ENCODE measurements at places on chromosomes 5 and 9.

- DNase-seq = no peak
Observed at GRCh38 chr5:36529142-36529541, 77.3 kb upstream of the SLC1A3 start.

DNA sequence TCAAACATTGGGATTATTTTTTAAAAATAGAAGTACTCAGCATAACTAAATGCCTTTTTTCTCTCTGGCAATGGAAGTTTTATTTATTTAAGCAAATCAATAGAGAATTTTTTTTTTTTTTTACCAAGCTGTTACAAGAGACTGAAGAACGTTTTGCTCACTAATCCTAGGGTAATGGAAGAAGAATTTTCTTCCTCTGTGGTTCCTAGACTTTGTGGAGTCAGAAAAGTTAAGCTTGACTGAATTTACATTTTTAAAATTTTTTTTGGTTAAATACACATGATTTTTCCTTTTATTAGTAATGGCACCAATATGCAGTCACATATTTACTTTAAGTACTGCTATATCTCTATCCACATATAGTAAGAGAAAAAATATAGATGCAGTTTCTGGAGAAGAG, 189.8 kb downstream of the PCSK1 start:
- no peak for DNase-seq

DNA sequence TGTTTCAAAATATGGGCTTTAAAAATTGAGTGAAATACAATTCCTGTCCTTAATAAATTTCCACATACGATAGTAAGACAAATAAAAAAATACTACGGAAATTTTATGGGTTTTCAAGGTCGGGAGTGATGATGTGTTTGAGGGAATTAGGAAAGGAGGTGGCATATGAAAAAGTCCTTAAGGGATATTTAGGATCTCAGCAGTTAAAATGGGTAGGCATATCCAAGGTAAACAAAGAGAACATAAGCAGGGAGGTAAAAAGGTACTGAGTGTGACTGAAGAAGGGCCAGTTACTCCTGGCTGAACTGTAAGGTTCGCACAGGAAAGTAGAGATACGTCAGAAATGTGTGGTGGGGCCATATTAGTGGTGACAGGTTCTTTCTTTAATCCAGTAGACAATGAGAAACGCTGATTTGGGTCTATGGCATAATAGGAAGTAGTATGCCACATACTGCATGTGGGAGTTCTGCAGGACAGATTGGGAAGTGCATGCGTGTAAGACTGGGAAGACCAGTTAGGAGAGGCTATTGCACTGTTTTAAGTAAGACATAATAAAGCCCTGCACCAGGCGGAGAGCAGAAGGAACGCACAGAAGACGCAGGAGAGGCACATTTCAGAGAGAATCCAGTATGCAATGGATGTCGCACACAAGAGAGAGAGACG, 937 bp upstream of the HMGCR start:
- DNase-seq = no peak

DNA sequence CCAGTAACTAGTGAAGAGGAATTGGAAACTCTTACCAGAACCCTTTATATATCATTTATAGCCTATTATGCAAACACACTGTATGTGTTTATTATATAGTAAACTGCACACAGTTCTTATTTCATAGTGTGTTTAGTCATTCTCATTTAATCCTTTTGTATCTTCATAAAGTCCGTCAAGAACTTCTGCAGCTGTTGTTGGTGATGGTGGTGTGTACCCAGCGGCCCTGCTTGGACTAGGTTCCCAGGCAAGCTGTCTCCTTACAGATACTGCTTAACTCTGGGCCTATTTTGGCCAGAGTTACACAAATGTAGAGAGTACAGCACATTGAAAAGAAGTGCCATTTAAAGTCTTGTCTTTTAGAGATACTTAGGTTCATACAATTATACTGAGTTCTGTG, 231.9 kb downstream of the NDUFS4 start:
- no peak for DNase-seq

DNA sequence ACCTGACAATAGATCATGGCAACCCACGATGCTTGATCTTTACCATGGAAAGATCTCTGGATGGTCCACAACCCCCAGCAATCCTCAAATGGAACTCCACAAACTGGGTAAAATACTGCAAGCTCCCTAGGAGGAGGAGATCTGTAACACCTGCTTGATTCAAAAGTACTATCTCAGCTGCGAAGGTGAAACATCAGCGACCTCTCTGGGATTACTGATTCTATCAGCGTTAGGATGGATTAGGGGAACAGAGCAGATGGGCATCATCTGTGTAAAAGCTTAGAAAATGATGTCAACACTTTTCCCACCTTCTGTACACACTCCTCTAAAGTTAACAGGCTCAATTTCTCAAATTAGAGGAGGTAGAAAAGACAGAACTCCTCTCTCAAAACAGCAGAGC, 31.5 kb upstream of the TRPC7 start:
- no peak for DNase-seq

DNA sequence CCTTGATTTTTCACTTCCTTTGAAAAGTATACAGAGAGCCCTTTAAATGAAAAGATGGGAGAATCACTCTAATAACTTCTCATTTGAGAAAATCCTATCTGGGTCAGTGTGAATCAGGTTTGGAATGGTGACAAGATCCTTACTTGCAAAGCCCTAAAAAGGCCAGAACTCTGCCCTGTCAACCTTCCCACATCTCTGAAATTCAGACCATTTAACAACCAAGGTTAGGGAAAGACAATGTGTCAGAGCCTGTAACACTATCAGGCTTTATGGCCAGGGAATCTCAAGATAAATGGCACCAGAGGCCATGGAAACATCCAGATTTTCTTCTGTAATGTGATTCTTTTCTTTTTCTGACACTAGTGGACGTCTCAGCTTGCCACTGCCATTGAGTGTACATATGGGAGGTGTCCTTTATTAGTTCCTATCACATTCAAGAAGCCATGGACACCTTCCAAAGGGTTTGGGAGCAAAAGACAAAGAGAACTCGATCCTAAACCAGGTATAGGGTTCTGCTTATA, 165.7 kb upstream of the GPR151 start:
- no peak for DNase-seq

- DNase-seq = no peak
Observed at GRCh38 chr5:11903121-11903613, 1.1 kb downstream of the CTNND2 start.

DNA sequence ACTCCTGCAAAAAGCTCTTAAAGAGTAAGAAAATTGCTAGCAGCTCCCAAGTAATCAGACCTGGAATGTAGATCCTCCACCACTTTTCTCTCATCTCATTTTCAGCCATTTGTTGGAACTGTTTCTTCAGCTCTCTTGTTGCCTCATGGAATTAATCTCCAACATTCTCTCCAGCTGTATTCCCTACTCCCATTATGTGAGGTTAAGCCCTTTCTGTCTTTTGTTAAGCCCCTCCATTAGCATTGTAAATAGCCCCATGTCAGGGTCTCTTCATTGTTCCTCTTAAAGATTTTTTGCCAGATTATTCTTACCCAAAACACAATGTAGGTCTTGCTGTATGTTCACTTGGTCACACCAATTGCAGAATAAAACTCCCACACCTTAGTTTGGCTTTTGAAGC, 119.8 kb downstream of the PLPPR1 start:
- DNase-seq = no peak

DNA sequence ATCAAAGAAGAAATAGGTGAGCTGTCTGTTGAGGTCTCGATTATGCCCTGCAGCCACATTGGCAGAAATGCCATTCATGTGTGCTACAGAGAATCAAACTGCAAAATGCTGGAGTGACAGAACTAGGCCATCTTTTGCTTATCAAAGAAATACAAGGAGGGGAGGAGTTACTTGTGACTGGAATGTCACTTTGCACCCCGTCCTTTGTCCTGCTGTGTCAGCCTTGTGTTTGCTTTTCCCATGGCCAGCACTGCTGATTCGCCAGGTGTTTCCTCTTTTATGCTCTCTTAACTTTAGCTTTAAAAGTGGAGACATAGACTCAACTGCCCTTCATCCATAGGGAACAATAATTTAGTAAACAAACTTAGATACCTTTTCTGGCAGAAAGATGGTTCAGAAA, 54.3 kb downstream of the SLC46A2 start:
- no peak for DNase-seq

GRCh38 chr5:54442271-54442670, 13.2 kb upstream of the HSPB3 start:
- no peak for DNase-seq

GRCh38 chr5:81422671-81423070, 28.7 kb upstream of the ACOT12 start:
- DNase-seq = no peak

DNA sequence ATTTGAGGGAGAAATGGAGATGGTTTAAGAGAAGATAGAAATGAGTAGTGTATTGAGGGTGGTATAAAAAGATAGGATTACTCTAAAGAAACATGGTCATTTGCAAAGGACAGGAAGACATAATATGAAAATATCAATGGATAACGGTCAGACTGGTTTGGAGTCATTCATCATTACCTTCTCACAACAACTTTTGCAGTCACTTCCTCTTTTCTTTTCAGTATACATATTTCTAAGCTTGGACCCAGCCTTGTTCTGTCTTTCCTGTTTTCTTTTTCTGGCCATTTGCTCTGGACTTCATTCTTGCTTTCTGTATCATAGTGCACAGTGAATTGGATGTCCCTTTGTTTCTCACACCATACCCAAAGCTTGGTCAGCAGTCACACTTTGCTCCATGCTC, 966.5 kb upstream of the TYRP1 start:
- DNase-seq = no peak

- DNase-seq = no peak
Observed at GRCh38 chr9:89382026-89382986, 64.0 kb downstream of the SECISBP2 start.

- no peak for DNase-seq
Observed at GRCh38 chr5:15376803-15377202, 123.2 kb upstream of the FBXL7 start.

GRCh38 chr5:125196481-125197111, 450.2 kb upstream of the ZNF608 start:
- DNase-seq = no peak

- no peak for DNase-seq
Observed at GRCh38 chr9:91451431-91452270, 28.0 kb upstream of the NFIL3 start.

GRCh38 chr9:74147906-74148305, 349.2 kb upstream of the RORB start:
- DNase-seq = no peak

DNA sequence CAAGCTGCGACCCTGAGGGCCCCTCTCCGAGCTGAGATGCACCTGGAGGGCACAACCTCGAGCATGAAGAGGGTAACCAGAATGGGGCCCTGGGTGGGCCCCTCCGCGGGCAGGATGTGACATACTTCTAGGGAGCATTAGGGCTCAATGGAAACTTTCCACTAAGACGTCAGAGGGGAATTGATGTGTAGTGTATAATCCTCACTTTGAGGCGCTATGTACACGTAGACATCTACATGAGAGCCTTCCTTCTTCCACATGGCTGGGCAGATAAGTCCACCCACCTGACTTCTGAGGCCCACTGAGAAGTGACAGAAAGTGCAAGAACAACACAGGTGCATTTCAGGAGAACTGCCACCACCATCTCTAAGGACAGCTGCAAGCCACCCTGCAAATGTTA, 61.0 kb downstream of the DAP start:
- no peak for DNase-seq

- no peak for DNase-seq
Observed at GRCh38 chr5:94017579-94017978, 276.2 kb upstream of the POU5F2 start.

DNA sequence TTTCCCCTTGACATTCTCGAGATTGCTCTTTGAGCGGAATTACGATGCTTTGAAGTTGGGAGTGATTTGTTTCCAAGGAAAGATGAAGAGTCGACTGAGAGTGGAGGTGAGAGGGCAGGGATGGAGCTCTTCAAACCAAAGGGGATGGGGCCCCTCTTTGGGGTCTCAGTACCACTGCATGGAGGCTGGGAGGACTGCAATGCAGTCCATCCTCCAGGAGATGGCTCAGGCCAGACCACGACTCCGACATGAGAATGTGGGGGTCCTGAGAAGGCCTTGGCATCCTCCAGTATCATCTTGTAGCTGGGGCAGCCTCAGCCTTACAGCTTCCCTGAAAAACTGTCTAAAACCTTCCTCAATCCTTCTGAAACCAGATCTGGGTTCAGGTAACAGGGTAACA, 51.1 kb upstream of the CDKN2AIPNL start:
- DNase-seq = no peak

- no peak for DNase-seq
Observed at GRCh38 chr5:67347821-67348220, 151.2 kb upstream of the CD180 start.

- no peak for DNase-seq
Observed at GRCh38 chr5:161391016-161391415, 155.5 kb downstream of the GABRB2 start.

GRCh38 chr5:23007236-23007635, 154.1 kb upstream of the CDH12 start:
- DNase-seq = no peak

DNA sequence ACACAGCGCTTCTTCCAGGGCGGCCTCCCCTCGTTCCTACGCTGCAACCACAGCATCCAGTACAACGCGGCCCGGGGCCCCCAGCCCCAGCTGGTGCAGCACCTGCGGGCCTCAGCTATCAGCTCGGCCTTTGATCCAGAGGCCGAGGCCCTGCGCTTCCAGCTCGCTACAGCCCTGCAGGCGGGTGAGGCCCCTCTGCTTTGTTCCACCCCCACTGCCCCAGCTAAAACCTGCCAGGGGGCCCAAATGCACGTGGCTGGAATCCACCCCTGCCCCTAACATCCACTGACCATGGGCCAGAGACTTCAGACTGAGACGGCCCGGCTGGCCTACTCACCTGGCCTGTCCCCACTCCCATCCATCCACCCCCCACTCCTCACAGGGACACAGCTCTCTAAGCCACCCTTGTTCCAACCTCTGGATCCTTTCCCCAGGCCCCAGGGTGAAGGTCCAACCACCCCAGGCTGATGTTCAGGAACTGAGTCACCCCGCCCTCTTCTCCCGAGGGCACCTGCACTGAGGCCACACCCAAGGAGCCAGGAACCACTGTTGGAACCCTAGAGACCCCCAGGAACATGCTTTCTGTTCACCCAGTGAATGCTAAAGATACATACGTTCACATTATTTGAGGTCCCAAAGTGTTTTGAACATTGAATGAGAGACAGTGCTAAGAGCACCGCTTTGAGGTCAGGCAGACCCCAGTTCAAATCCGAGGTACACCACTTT, 18.9 kb upstream of the ASS1 start:
- DNase-seq = no peak

GRCh38 chr9:106590759-106591505, 272.0 kb upstream of the ZNF462 start:
- DNase-seq = no peak

DNA sequence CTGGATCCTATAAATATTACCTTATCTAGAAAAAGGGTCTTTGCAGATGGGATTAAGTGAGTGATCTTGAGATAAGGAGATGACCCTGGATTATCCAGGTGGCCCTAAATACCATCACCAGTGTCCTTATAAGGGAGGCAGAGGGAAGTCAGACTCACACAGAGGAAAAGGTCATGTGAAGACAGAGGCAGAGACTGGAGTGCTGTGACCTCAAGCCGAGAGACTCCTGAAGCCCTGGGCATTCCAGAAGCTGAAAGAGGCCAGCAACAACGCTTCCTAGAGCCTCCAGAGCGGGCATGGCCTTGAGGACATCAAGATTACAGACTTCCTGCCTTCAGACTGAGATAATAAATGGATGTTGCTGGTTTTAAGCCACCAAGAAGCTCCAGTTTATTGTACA, 118.8 kb downstream of the ATPSCKMT start:
- no peak for DNase-seq

GRCh38 chr9:117622347-117622746, 81.9 kb upstream of the TLR4 start:
- no peak for DNase-seq

- no peak for DNase-seq
Observed at GRCh38 chr5:144065786-144066185, 104.7 kb downstream of the YIPF5 start.

GRCh38 chr5:168364750-168365550, 73.5 kb downstream of the WWC1 start:
- no peak for DNase-seq
